ENCODE measurements at places on chromosomes 6 and 20.

GRCh38 chr20:60055740-60056139, 97.5 kb downstream of the CDH26 start:
- DNase-seq: no peak

- DNase-seq: no peak
These were observed 9.5 kb downstream of the HSPA12B start for GRCh38 chr20:3741836-3742458.

DNA sequence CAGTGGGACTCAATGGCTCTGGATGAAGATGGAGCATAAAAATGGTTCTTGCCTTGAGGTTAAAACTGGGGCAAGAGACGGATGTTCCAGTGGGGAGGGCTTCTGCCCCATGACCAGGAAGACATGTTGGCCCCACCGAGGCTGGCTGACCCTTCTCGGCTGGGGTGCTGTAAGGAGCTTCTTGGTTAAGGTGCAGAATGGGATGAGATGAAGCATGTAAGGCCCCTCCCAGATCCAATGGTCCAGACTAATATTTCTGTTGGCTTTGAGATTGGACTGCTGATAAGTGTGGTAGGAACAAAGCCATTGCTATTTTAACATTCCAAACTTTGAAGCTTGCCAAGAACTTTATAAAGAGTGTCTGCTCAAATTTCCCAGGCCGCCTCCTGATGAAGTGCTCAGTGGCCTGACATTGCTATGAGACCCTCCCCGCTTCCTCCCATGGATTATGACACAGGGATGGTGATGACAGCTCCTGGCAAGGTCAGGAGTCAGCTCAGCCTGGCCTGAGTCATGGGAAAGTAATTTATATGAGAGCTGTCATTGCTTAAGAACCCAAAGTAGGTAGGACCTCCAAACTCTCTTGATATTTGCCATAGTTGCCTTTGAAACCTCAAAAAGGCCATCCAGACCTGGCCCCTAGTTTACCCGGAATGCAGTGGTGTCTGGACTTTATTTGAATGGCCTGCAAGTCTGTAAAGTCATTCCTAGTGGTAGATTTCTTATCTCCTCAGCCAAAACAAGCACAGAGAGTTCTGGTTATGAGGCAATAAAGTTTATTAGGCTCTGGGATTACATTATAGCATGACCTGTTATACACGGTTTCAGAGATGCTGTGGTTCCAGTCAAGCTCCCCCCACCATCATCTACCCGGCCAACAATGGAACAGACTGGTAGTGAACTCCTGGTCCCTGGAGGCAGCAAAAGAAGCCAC, 55.2 kb downstream of the TGM2 start:
- no peak for DNase-seq

- DNase-seq: no peak
These were observed 49.1 kb downstream of the UTRN start for GRCh38 chr6:144334150-144334708.

DNA sequence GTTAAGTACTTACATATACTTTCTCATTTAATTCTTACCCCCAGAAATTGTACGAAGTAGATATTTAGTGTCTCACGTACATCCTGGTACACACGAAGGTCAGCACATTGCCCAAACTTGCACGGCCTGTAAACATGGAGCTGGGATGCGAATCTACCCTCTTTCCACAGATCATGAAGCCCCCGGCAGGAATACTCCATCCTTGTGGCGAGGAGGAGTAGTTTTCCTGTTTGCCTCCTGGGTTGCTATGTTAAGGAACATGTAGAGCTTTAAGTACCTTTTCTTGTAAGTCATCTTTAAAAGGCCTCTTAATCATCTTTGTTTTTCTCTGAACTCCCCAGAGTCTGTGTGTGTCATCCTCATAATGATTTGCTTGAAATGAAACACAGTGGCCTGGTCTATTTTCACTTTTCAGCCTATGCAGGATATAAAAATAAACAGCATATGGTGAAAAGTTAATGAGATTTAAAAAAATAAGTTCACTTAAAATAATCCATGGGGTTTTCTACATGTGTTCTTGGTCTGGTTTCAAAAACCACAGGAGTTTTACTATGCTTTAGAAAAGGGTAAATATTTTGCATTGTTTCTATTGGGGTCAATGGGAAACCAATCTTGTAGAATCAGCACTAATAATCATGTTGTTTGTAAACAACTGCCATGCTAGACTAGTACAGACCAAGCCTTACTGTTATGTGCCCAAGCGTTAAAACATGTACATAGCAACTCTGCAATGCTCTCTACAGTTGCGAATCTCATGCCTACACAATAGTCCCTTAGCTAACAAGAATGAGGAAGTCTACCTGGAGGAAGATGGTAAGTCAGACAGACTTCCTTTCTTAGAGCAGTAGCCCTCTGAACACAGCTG, 9.3 kb upstream of the ARID1B start:
- no peak for DNase-seq

- DNase-seq: no peak
These were observed 50.3 kb downstream of the EDN1 start for GRCh38 chr6:12340488-12340818.

- DNase-seq: no peak
These were observed 47.7 kb downstream of the COL19A1 start for GRCh38 chr6:69914015-69914485.

DNA sequence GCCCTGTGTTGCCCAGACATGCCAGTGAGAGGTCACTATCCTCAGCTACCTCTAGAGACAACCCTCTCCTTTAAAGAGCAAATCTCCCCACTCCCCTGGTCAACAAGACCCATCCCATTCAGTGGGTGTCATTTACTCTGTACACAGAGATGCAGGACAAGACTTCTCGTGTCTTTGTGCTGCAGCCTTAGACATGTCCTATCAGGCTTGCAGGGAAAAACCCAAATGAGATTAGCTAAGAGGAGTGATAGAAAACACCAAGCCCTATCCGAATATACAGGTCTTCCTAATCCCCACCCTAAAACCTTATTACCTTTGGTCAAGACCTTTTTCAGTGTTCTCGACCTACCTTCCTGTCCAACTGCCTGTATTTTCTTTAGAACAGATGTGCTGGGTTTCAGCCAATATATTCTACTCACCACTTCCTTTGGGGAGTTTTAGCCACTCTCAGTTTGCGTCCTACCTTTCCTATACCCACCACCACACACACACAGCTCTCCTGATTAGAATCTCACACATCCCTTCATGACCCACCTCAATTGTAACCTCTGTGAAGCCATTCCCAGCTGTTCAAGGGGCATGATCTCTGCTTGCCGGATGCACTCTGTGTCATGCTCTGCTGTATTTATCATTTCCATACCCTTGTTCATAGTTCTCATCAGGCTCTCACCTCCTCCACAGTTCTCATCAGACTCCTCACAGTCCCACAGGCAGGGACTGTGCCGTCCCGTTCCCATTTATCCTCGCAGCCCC, 39.7 kb downstream of the TRAM2 start:
- peak; percentile 26 for DNase-seq

DNA sequence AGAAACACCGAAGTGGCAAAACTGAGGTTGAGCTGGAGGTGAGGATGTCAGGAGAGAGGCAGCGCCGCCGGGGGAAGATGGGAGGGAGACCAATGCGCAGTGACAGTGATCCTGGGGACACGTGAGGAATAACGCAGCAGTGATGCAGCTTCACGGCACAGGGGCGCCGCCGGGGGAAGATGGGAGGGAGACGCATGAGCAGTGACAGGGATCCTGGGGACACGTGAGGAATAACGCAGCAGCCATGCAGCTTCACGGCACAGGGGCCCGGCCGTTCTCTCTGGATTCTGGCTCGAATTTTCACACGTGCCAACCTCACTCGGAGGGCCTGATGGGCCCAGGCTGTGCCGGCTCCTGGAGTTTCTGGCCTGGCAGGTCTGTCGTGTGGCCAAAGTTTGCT, 94.7 kb downstream of the SMOC2 start:
- DNase-seq: no peak

GRCh38 chr20:60955706-60956105, 296.4 kb upstream of the CDH4 start:
- no peak for DNase-seq

DNA sequence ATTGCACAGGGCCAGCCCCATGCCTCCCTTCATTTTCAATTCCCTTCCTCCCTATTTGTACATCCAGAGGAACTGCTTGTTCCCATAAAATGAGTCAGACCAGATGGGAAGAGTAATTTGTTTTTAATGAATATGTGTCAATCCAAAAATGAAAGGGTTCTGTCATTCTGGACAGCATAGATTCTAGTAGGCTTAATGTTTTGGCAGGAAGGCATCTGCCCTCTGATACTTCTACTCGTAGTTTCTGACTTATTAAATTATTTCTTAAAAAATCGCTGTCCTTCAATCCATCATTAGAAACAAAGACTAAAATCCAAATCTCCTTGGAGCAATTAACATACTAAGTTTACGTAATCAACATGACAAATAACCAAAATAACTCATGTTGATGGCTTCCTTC, 665.5 kb downstream of the TENT5A start:
- DNase-seq: no peak

DNA sequence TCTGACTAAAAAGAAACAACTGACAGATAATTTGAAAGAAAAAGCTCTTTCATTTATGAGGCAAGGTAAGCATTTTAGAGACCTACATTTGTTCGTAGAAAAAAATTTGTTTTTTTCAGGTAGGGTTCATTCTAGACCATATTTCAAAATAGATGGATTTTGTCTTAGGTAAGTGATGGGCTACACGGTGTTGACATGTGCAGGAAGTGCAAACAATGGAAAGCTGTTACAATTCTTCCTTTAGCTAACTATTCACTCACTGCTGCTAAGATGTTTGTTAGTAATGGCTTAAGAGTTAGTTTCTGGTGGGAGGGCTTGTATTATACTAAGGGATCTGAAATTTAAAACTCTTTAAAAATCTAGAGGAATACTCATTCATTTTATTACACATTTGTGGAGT, 96.7 kb downstream of the CD109 start:
- no peak for DNase-seq

- no peak for DNase-seq
These were observed 90.0 kb upstream of the IFNGR1 start for GRCh38 chr6:137309078-137309762.

DNA sequence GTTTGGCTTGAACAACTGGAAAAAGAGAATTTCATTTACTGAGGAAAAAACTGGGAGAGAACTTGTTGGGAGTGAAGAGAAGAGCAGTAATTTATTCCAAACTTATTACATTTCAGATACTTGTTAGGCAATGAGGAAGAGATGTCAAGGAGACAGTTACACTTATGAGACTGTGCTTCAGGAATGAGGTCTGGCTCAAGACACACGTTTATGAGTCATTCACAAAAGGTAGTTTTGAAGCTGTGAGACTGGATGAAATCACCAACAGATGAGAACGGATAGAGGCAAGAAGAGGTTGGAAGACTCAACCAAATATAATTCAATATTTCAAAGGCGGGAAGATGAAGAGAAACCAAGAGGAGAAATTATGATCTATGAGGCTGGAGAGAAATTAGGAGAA, 70.6 kb upstream of the DEFB112 start:
- DNase-seq: no peak

DNA sequence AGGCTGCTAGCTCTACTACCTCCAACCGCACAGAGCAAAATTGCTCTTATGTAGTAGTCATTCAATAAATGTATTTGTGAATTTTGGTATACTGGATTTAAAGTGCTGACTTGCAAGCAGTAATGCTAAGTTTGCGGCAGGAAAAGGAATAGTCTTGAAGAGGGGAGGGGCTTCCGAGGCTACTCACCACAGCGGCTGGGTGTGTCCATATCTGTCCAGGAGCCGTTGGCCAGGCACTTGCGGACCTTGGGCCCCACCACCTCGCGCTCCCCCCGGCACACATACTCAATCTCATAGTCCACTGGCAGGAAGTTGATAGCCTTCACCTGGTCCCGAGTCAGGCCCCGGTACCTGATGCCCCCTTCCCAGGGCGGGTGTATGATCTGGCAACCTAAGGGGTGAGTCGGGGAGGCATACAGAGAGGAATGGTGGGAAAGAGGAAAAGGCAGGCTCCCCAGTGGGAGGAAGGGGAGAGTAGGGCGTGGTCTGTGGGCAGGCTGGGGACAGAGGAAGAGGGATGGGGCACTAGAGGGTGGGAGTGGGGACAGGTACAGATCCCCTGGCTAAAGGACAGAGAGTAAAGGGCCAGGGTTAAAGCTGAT, 1.7 kb downstream of the GABBR1 start:
- no peak for DNase-seq

GRCh38 chr20:36936341-36936740, 15.2 kb downstream of the SAMHD1 start:
- DNase-seq: no peak

- no peak for DNase-seq
These were observed 46.1 kb downstream of the POU3F2 start for GRCh38 chr6:98880486-98880885.

DNA sequence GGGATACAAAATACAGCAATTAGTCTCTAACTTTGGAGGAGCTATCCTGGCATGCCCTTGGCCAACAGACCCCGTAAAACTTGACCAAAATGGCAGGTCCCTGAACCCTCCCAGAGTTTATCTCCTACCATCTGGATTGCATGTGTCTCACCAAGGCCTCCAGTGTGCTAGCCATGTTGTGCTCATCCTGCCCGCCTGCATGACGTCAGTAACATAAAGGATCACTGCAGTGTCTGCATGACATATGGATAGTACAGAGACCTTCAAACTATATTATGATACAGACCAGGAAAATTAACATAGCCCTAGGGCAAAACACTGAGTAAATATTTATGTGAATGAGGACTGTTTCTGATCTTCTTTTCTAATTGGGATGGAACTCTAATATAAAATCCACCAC, 25.3 kb downstream of the CPXM1 start:
- no peak for DNase-seq

- no peak for DNase-seq
These were observed 247.9 kb downstream of the ERMARD start for GRCh38 chr6:169999367-169999766.

DNA sequence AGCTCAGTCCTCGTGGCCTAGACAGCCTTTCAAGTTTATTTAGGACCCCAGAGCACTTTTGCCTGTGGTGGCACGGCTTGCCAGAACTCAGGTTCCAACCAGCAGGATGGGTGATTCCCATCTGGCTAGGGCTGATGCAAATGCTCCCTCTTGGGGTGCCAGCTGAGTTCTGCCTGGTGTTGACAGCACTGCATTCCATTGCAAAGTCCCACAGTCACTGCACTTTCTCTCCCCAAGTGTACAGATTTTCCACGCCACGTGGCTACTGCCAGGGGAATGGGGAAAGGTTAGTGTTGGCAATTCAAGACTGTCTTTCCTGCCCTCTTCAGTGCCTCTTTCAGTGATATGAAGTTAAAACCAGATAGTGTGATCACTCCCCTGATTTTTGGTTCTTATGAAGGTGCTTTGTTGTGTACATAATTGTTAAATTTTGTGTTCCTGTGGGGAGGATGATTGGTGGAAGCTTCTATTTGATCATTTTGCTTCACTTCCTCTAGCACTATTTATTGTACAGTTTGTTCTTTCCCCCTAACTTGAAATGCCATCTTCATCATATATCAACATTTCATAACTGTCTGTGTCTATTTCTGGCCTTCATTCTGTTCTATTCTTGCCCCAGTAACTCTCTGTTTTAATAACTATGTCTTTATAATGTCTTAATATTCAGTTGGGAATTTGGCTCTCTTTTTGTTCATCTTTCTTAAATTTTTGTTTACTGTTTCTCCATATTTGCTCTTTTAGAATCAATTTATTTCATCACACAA, 86.2 kb downstream of the CFAP61 start:
- no peak for DNase-seq

Data from T-helper 2 cell (primary cell).